ENCODE measurements at places on chromosomes 1 and 21.

- no peak for DNase-seq
Observed at GRCh38 chr1:33602271-33602670, 129.8 kb downstream of the ZSCAN20 start.

- DNase-seq = no peak
Observed at GRCh38 chr21:33839167-33839716, 76.4 kb downstream of the ATP5PO start.

GRCh38 chr1:11461531-11462137, 17.3 kb upstream of the DISP3 start:
- no peak for DNase-seq

DNA sequence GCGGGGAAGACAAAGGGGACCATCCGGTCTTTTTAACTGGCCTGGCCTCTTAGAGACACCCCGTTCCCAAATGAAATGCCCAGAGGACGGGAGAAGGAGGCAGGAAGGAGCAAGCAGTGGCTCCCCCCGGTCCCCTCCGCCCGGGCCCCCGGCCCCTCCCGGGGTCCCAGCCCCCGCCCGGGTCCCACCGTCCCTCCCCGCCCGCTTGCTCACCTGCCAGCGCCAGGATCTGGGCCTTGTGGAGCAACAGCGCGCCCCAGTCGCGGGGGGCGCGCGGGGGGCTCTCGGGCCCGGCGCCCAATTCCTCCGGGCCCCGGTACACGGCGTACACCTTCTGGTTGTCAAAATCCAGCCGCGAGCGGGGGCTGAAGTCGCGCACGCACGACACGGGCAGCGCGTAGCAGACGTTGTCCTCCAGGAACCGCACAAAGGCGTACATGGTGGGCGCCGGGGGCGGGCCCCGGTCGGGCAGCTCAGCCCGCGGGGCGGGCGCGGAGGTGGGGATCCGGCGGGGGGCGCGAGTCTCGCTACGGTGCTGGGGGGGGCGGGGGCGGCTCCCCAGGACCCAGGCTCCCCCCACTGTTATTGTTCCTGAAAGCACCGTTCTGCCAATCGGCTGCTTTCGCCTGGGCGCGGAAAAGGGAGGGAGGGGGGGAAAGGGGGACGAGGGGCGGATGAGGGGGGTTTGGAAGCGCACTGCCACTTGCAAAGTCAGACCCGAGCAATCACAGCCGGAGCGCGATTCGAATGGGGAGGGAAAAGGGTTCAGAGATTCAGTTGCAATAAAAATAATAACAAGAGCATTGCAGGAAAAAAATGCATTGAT, at the start of gene BEND5:
Gene BEND5 (minus strand): TSS at position 499 of the 826 bp plus-strand sequence. CDS start 60 bp downstream, at position 439.
- DNase-seq = no peak

- peak; percentile 86 for DNase-seq
Observed at GRCh38 chr1:161045736-161046604, at the start of gene USF1. Gene USF1 (minus strand): TSS chr1:161045977. CDS start chr1:161043275, 2,702 bp downstream.

DNA sequence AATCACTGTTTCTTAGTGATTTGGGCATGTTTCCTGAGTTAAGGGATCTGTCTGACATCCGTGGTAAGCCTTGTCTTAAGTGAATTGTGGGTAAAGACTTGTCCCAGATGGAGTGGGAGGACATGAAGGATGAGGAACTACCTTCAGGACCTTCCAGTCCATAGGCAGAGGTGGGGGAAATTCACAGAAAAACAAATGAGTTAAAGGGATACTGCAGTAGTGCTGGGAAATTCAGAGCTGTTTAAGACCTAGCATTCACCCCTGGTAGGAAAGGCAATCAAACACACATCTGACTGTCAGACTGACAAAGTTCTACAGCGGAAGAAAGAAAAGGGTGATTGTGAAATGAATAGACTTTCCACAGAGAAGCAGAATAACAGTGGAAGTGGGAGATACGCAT, 3.0 kb downstream of the GNAT2 start:
- no peak for DNase-seq

DNA sequence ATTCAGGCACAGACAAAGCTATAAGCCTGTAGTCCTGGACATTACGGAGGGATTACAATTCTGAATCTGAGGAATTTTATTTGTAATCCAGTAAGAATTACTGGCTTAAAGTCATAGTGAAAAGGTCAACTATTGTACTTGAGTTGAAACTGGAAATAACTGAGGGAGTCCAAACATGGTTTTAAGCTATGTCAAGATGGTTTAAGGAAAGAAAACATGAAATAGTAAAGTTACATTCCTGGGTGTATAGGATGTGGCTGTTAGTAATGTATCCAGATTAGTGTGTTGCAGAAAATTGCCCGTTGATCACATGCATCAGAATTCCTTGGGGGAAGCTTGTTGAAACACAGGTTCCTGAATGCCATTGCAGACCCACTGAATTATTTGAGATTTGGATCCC, 124.8 kb upstream of the GORAB start:
- no peak for DNase-seq

DNA sequence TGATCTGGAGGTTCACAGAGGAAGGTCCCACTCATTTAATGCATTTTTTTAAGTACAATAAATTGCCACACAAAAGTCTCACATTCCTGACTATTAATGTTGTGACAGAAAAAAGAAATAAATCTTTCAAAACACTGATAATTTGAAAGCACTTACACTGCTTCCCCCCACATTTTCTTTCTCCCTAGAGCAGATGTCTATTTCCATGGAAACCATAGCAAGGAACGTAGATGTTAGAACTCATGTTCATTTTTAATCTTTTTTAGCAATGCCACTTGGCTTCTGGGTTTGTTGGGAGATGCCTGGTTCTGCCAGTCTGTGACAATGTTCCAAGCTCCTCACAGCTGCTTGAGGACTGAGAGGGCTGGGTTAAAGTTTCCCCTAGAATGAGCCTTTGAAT, 1.9 kb upstream of the STMN1 start:
- no peak for DNase-seq

- DNase-seq = no peak
Observed at GRCh38 chr1:153577624-153578051, 12.0 kb upstream of the S100A2 start.

- no peak for DNase-seq
Observed at GRCh38 chr1:102772831-102773230, 335.5 kb downstream of the COL11A1 start.

DNA sequence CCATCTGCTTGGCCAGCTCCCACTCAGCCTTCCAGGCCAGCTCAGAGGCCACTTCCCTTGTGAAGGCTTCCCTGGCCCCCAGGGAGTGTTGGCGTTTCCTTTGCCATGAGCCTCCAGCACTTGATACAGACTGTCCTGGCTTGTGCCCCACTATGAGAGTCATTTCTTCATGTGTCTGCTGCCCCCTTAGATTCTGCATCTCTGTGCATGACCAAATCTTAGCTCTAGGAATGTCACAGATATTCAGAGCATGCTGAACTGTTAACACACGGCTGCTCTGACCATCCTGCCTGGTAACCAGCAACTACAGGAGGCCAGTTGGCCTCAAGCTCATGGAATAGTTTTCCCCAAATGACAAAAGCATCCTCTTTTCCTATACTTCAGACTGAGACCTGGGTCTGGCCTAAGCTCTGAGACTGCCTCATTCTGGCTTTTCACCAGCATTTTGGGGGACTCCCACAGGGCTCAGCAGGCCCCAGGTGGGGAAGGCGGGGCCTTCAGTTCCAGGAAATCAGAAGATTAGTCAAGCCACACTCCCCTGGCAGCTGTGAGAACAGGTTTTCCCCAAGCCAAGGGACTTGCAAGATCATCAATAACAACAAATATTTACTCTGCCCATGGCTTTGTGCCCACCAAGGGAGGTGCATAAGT, 182.6 kb upstream of the EDN2 start:
- DNase-seq = peak; percentile 61

- no peak for DNase-seq
Observed at GRCh38 chr1:177511036-177511435, 340.3 kb downstream of the BRINP2 start.

GRCh38 chr1:20727746-20728316, 4.7 kb downstream of the SH2D5 start:
- DNase-seq = no peak

DNA sequence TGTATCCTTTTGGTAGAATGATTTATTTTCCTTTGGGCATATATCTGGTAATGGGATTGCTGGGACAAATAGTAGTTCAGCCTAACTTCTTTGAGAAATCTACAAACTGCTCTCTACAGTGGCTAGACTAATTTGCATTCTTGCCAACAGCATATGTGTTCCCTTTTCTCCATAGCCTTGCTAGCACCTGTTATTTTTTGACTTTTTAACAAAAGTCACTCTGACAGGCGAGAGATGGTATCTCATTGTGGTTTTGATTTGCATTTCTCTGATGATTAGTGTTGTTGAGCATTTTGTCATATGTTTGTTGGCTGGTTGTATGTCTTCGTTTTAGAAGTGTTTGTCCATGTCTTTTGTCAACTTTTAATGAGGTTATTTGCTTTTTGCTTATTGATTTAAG, 99.8 kb downstream of the UCK2 start:
- DNase-seq = no peak

DNA sequence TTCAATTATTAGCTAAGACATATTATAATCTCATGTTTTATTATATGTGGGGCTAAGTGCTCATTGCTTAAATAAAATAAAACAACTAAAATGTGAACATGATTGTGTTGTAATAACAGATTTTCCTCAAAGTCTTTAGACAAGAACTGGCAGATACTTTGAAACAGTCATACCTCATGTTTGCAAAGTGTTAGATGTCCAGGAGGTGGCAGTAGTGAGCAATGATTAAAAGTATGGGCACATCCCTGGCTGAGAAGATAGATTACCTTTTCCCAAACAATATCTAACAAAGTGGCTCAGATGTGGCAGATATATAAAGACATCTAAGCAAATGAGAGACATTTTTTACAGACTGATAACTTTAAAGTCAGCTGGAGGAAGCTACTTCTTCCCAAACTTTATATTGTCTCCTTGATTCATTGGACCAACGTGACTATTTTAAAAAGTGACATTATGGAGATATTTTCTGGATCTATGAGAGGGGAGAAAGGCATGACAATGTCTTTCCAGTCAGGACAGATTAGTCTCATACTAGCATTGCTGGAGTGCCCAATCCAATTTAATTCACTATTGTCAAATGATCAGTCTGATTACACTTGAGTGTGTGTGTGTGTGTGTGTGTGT, 269.8 kb downstream of the S1PR1 start:
- no peak for DNase-seq

- DNase-seq = no peak
Observed at GRCh38 chr1:53025034-53025768, 36.8 kb upstream of the PODN start.

DNA sequence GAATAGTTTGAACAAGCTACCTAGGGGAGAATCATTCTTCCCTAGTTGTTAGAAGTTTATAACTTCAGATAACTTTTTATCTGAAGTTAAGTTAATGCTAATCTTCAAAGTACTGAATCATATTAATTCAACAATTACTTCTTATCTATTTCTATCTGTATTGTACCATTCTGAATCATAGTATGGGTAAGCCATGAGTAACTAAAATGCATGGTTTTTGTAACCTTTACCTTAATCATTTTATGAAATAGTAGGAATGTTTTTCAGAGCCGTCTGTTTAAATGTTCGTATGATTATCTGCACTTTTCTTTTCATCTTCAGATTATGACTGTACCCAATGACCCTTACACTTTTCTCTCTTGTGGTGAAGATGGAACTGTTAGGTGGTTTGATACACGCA, 50.3 kb upstream of the MPC2 start:
- DNase-seq = no peak

Measured in stimulated activated CD4-positive, alpha-beta T cell treated with anti-CD3 and anti-CD28 coated beads, TNF-alpha, amount 100 ng/mL, for 4 hours (primary cell).